Left lobe of liver (tissue), 2 donors: ENCODE measurements at places on chromosomes 3 and 15.

DNA sequence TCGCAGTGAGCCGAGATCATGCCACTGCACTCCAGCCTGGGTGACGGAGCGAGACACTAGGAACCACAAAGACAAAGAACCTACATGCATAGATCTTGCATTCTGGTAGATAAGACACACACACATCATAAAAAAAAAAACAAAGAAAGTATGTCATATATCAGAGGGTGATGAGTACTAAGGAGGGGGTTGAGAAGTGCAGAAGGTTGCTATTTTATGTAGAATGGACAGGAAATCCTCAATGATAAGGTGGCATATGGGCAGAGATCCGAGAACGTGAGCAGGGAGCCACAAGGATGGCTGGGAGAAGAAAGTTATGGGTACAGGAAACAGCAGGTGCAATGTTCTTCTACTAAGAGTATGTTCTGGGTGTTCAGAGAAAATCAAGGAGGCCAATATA lies 118.8 kb downstream of the MEX3B start:
- DNase-seq = no peak

- DNase-seq = no peak
These were observed 94.6 kb downstream of the ZPLD1 start for GRCh38 chr3:102529452-102529851.

DNA sequence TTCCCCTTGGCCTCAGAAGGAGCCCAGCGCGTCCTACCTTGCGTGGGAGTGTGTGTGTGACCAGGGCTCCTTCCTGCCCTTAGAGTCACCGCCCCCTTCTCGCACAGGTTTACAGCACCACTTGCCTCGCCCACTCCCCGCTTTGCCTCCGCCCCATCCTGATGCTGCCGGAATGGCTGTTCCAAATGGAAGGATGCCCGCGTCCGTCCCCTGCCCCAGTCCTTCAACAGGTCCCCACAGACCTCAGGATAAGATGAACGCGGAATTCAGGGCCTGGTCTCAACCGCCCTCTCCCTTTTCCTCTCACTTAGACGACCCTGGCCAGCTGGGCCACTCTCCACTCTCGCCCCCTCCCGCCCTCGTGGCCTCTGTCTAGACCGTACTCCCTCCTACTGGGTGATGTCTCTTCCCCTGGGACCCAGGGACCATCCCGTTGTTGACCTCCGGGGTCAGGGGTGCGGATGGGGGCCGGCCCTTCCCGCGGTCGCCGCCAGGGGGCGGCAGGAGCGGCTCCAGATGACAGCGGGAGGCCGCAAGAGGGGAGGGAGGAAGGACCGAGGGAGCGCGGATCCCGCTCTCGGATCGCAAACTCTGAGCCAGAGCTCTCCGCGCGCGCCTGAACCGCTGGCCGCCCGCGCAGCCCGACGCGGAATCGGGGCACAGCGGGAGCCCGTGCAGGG lies at the start of gene THSD4:
TSS of gene THSD4 (plus strand) at position 585 of the 680 bp plus-strand sequence.
- peak; percentile 84 for DNase-seq

DNA sequence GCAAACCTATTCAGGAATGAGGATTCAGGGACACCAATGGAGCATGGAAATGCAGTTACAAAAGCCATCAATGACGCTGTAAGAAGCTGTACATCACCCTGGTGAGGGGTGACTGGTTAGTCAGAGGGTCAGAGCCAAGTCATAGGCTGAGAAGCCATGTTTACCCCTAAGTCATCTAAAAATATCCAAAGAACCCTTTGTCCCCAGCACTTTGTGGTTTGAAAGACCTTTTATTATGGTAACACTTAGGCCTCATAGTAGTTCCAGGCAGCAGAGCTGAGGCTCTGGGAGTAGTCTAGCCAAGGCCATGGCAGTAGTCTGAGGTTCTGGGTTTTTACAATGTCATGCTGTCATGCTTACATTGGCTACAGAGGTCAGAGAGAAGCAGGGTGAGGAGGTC lies 131.2 kb downstream of the CTNNB1 start:
- no peak for DNase-seq

- DNase-seq = no peak
These were observed 138.5 kb upstream of the HES1 start for GRCh38 chr3:193997228-193998122.

- peak; percentile 78 for DNase-seq
These were observed 12.9 kb downstream of the VPS18 start for GRCh38 chr15:40906991-40907802.

DNA sequence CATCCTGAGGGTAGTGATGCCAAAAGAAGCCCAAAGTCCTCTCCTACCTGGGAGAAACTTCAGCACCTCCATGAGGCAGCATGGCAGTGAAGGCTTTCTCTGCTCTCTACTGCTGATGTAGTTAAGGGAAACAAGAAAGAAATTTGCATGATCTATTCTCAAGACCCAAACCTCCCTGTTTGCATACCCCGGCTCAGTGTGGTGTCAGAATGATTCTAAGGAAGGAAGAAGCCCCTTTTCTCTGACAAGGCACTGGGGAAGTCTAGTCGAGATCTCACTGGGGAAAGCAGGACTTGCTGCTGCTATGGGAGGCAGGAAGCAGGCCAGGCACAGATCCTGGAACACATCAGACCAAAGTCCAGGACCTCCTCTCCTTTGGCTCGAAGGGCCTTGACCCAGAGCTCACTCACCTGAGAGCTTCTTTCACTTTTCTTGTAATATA lies 89.4 kb upstream of the ICE2 start:
- DNase-seq = peak; percentile 60

GRCh38 chr15:74535388-74536084 lies 5.5 kb upstream of the ARID3B start:
- DNase-seq = no peak

- no peak for DNase-seq
These were observed 23.7 kb upstream of the C3orf49 start for GRCh38 chr3:63795438-63795837.

GRCh38 chr3:108590460-108590859 lies 938 bp downstream of the DZIP3 start:
- no peak for DNase-seq

DNA sequence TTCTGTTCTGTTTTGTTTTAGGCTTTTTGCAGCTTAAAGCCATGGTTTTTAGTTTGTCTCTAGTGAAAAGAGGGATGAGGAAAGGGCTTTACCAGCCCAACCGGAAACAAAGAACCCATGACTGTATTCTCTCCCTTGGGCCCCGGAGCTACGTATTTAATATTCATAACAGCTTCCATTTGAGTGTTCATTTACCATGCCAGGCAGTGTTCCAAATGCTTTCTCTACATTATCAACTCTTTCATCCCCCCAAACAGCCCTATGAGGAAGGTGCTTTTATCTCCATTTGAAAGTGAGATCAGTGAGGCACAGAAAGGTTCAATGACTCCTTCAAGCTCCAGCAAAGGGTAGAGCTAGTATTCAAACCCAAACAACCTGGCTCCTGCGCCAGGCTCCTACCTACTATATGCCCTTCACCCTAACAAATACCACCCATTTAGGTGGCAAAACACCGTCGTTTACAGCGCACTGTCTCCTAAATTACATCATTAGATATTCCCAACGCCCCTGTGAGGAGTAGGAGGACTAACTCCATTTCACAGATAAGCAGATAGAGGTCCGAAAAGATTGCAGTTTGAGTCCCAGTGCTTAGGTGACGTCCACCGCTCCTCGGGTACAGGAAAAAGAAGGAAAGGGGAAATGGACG lies 27.9 kb downstream of the GTPBP8 start:
- no peak for DNase-seq

DNA sequence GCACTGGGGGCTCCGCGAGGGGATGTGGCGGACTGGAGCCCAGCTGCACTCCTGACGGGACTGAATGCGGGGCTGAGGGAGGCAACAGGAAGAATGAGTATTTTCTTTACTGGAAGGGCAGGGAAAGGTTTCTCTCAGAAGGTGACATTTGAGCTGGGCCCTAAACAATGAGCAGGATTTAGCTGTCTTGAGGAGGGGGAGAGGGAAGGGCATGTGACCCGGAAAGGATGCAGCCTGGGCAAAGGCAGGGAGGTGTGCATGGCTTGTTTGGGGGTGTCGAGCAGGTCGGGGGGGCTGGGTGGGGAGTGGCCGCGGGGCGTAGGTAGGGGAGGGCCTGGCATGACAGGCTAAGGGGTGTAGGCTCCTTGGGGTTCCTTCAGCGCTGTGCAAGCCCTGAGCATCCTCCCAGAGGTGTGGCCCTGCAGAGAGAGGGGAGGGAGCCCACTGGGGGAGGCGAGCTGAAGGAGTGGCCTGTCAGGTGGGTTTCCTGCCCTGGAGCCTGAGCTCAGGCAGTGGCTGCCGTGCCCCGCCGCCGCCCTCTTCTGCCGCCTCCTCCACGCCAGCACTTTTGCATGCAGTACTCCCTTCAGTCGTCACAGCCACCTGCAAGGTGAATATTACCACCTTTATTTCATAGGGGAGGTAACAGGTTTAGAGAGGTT lies 17.2 kb upstream of the ANKDD1A start:
- DNase-seq = no peak

GRCh38 chr3:76138921-76139320 lies 353.6 kb upstream of the ZNF717 start:
- no peak for DNase-seq

GRCh38 chr3:187593451-187593850 lies 76.7 kb downstream of the SST start:
- no peak for DNase-seq
